Calu3 (cell line): ENCODE measurements at places on chromosomes 6 and 20. TPM values are rescaled to one million over a fixed set of nuclear protein-coding genes. Genes with fewer than 3 reads are reported as not detected.
A peak's percentile ranks its signal among the peaks of the same experiment; 100 is the strongest.

The FRMD1 gene
- total RNA-seq, result not detected in 2 replicates

The DLL1 gene
- 0.12 and 0.14 TPM in 2 replicates for total RNA-seq

The PRKN gene
- 2.4 and 3.8 TPM in 2 replicates for total RNA-seq

The SLC12A5 gene
- total RNA-seq, result 2.1 and 2.2 TPM in 2 replicates

The TREML2 gene
- total RNA-seq, result not detected in 2 replicates

The CST7 gene
- not detected in 2 replicates for total RNA-seq

The ZNF391 gene
- total RNA-seq, result 3.7 and 4.6 TPM in 2 replicates

- DNase-seq, result no peak
Observed at GRCh38 chr6:136790411-136791295, 1.6 kb downstream of the MAP3K5 start.

- no peak for DNase-seq
Observed at GRCh38 chr20:43528258-43528875, 20.9 kb downstream of the L3MBTL1 start.

GRCh38 chr6:137724018-137724403, 143.0 kb upstream of the TNFAIP3 start:
- DNase-seq, result no peak

DNA sequence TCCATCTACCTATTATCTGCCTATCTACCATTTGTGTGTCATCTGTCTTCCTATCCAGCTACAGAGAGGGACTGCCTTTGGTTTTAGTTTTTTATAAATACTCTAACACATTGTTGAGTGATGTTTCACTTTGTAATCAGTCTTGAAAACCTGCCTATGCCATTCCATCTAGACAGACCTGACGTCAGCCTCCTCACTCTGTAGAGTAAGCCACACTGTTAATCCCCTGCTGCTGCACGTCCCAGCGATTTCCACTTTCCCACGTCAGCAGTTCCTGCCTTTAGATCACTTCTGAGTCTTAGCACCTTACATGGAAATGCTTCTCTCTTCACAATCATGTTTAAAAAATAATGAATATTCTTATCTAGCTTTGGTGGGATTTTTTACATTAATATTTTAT, 54.8 kb downstream of the PLG start:
- no peak for DNase-seq

GRCh38 chr20:17976305-17976704, 7.5 kb downstream of the MGME1 start:
- DNase-seq, result no peak

GRCh38 chr20:13913572-13913971, 76.8 kb downstream of the SEL1L2 start:
- DNase-seq, result no peak

- no peak for DNase-seq
Observed at GRCh38 chr6:52925042-52925441, 15.5 kb upstream of the GSTA3 start.

- no peak for DNase-seq
Observed at GRCh38 chr6:129661536-129662405, 48.2 kb downstream of the ARHGAP18 start.

- no peak for DNase-seq
Observed at GRCh38 chr20:51341581-51341980, 200.9 kb downstream of the NFATC2 start.

GRCh38 chr6:105624021-105624420, 221.1 kb upstream of the PREP start:
- DNase-seq, result no peak

- no peak for DNase-seq
Observed at GRCh38 chr20:13865791-13866351, 81.0 kb downstream of the NDUFAF5 start.

- no peak for DNase-seq
Observed at GRCh38 chr6:53483423-53484353, 61.2 kb downstream of the GCLC start.

DNA sequence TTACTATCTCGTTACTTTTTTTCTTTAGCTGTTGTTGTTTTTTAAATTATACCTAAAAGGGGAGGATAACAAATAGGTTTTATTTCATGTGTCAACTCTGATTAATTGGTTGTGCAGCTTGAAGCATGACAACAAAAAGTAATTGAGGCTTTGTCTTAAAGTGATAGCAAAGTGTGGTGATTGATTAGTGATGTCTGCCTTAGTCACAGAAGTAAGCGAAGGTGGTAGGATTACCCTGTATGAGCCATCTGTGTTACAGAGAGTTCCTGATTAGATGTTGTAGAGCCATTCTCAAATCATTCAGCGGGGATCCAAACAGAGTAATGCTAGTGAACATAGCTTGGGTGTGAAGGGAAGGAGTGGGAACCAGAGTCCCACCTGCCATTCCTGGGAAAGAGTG, 14.4 kb upstream of the MRPS10 start:
- no peak for DNase-seq

- no peak for DNase-seq
Observed at GRCh38 chr6:43963203-43963602, 164.0 kb downstream of the MRPL14 start.

DNA sequence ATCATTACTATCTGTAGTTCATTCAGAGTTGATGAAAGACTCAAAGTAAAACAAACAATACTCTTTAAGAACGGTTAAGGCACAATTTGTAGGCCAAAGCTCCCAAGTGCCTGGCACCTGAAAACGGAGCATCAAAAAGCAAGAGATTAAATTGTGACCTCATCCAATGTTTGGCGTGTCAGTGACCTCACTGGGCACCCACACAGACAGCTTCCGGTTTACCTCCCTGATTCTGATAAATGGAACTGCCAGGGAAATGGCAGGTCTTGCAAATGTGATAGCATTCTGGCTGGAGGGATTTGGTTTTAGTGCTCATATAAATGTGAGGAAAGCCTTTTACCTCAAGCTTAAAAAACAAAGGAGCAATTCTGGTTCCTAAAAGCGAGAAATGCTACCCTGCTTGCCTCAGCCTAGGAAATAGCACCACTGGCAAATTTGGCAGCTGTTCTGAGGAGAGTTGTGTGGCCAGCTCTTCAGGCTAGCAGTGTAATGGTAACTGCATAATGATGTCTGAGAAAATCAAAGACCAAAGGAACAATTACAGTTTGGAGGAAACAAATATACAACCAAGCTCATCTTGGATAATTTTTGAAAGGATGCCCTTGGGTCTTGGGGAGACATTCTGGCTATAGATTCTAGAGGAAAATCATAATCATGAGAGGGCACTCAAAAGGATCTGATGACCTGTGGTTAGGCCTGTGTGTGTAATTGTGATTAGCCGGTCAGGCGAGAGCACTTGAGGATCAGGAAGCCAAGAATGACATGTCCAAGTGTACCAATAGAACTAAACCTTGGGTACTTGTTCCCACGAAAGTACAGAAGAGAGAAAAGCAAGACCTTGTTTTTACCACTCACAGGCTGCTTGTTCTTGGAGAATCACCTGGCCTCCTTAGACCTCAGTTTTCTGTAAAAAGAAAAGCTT, 174.3 kb downstream of the TFAP2B start:
- no peak for DNase-seq

GRCh38 chr6:134111062-134111677, 58.7 kb upstream of the SLC2A12 start:
- DNase-seq, result peak; percentile 43

- no peak for DNase-seq
Observed at GRCh38 chr6:48100588-48100895, 10.5 kb downstream of the PTCHD4 start.

DNA sequence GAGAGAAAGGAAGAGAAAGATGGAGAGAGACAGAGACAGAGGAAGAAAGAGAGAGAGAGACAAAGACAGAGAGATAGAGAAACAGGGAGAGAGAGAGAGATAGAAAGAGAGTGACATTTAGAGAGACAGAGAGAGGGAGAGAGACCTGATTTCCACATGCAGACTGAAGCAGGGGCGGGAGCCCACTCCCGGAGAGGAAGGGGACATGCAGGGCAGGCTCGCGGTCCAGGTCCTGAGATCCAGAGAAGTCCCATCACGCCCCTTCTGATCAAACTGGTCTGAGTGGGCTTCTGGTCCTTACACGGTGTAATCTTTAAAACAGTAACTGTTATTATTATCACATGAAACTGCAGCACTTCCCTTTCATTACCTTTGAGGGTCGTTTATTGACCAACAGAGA, 62.2 kb downstream of the PHACTR3 start:
- no peak for DNase-seq

GRCh38 chr20:17466641-17467040, 64.5 kb downstream of the BFSP1 start:
- no peak for DNase-seq

- DNase-seq, result no peak
Observed at GRCh38 chr20:19022791-19023448, 189.5 kb upstream of the SLC24A3 start.

DNA sequence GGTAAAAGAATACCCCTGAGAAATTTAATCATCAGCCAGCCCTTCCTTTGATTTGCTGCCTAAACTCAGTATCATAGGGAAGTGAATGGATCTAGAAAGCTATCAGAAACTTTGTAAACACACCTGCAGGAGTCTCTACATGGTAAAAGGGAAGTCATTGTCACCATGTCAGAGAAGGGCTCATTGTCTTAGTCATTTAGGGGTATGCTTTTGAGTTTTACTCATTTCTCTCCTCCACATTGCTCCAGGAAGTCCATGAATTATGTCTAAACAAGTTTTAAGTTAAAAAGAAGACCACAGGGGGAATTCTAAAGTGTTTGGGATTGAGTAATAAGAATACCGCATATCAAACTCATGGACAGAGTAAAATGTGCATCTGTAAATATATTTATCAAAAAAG, 2.5 kb downstream of the SLC17A1 start:
- no peak for DNase-seq

DNA sequence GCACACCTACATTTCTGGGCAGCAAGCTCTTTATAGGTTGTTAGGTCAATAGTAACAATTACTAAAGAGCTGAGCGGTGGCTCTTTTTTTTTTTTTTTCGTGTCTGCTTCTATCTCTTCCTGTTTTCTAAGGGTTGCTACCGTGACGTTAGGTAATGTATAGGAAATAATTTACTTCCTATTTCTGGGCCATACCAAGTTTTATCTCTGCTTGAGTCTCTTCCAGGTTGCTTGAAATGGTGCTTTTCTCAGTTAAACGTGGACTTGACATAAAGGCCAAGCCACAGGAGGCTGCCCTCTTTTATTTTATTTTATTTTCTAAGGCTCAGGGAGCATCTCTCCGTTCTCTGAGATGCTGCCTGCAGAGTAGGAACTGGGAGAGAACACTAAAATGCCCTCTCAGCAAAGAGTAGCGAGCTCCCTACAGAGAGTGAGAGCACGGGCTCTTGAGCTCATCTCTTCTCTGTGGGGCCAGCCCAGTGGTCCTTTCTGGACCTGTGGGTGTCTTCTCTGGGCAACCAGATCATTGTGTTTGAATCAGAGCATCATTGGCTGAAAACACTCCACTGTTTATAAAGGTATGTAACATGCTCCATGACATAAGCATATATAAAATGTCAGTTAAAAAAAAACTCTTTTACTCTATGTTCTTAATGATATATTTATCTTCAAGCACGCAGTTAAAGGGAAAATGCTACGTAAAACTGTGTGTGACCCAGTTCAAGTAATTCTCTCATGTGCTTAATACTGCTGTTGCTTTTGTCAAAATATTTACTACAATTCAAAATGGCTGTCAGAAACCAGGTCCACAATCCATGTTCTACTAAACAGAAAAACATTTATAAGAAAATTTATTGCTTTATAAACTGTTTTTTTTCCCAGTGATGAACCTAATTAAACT, at the start of gene ZNF831:
Gene ZNF831, plus strand, starts transcription at position 191 of the 900 bp plus-strand sequence. CDS start 27,199 bp downstream, outside the sequence.
- DNase-seq, result no peak

DNA sequence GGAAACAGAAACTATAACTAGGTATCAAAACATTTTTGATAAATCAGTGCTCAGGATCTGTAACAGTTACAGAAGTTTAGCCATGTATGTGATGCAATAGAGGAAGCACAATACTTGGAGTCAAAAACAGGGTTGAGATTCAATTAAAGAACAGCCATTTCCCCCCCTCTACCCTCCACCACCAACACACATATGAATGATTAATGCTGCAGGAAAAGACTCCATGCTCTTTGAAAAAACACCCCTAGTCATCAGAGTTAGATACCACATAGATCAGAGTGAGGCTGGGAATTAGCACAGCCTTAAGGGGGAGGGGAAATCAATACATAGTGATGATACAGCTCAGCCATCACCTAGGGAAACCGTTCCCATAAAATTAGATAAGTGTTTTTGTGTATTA, 108.9 kb upstream of the EMILIN3 start:
- DNase-seq, result no peak

GRCh38 chr20:23032056-23032749, 2.9 kb upstream of the SSTR4 start:
- DNase-seq, result no peak
